ENCODE measurements at places on chromosomes 12 and 14.
A peak's percentile ranks its signal among the peaks of the same experiment; 100 is the strongest.

DNA sequence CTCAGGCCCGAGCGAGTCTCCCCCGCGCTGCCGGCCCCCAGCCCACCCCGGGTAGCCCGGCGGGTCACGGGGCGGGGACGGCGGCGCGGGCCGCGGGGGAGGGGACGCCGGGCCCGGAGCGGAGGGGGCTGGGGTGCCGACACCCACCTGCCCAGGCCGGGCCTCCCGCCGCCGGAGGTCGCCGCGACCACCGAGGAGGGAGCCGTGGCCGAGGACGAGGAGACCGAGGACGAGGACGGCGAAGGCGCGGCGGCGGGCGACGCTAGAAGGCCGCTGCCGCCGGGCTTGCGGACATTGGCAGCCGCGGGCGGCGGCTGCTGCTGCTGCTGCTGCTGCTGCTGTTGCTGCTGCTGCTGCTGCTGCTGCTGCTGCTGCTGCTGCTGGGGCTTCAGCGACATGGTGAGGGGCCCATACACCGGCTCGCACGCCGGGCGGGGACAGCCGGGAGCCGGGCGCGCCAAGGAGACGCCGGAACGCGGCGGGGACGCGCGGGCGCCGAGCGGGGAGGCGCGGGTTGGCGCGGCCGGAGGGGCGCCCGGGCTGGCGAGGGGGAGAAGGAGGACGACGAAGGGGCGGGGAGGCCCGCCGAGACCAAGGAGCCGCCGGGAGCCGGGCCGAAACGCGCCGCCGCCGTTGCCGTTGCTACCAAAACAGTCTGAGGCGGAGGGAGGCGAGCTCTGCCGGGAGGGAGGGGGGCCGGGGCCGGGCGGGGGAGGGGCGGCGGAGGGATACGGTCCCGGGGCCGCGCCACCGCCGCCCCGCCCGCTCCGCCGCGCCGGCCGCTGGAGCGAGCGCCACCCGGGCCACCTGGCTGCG lies at the start of gene ATXN2:
Gene ATXN2, minus strand, starts transcription at position 679 of the 816 bp plus-strand sequence. Its CDS starts 281 bp downstream, at position 398.
- peak; percentile 77 for DNase-seq

GRCh38 chr14:103319422-103319821 lies 14.6 kb upstream of the EIF5 start:
- DNase-seq: no peak

DNA sequence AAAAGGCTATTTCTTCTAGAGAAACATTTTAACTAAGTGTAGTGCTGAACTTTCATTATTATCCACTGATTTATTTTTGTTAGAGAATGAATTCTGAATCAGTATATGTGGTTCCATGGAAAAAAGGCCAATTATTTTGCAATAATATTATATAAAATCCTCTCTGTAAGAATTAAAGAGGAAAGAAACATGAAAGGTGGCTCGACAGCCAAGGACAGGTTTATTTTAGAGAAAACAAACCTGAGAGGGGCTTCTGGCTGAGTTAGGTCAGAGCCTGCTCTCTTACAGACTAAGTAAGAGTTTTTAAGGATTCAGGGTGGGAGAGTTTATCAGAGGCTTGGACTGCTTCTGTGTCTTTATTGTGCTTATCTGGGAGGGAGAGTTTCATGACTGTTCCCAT lies 46.7 kb upstream of the GUCY2C start:
- DNase-seq: no peak

DNA sequence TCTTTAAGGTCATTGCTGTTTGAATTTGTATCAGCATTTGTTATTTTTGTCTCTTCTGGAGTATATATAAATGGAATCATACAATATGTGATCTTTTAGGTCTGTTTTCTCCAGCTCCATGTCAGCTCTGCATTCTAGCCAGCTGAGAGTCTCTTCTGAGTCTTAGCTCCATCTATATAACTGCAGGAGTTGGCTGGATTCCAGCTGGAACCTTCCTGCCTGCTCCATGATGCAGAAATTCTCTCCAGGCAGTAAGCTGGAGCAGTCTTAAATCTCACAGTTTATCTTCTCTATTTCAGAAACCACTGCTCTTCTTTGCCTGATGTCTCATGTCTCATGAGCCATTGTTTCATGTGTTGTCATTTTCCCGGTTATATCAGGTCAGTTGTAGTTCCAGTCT lies 827.6 kb downstream of the NRXN3 start:
- DNase-seq: peak; percentile 20

DNA sequence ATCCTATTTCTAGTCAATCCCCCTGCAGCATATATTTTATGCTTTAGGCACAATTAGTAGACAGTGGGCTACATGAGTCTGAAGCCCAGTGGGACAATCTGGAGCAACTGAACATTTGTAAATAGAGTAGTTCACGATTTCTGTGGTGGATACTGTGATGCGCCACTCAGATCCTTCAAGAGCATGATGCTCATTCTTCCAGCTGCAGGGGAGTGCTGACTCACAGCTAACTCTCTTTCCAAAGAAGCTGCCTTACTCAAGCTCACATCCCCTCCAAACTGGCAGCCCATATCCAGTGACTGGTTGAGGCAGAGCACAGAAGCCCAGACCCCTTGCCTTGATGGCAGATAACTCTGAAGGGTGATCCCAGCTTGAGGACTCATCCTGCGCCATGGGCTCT lies 224.2 kb upstream of the EEA1 start:
- DNase-seq: no peak

GRCh38 chr12:645563-646071 lies 17.6 kb downstream of the NINJ2 start:
- DNase-seq: peak; percentile 82

DNA sequence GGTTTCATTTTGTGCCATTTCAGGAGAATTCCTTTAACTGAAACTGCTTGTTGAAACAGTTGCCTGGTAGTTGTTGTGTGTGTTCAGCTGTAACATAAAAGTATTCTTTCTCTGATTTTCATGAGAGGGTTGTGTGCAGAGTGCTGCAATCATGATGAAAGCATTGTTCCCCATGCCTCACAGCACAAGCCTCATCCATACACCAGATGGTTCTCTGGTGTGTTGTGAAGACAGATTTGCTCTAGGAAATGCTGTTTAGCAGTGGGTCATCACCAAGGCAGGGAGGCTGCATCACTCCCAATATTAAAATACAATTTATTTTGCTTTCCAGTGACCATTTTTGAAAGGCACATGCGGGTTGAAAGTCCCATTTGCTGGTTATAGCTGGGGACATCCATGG lies 404.4 kb downstream of the AACS start:
- no peak for DNase-seq

- DNase-seq: no peak
Observed at GRCh38 chr14:103391048-103391447, 5.8 kb downstream of the MARK3 start.

- DNase-seq: no peak
Observed at GRCh38 chr14:32203928-32204357, 874 bp upstream of the RNU6-8 start.

GRCh38 chr12:15372352-15372751 lies 50.0 kb downstream of the PTPRO start:
- no peak for DNase-seq

DNA sequence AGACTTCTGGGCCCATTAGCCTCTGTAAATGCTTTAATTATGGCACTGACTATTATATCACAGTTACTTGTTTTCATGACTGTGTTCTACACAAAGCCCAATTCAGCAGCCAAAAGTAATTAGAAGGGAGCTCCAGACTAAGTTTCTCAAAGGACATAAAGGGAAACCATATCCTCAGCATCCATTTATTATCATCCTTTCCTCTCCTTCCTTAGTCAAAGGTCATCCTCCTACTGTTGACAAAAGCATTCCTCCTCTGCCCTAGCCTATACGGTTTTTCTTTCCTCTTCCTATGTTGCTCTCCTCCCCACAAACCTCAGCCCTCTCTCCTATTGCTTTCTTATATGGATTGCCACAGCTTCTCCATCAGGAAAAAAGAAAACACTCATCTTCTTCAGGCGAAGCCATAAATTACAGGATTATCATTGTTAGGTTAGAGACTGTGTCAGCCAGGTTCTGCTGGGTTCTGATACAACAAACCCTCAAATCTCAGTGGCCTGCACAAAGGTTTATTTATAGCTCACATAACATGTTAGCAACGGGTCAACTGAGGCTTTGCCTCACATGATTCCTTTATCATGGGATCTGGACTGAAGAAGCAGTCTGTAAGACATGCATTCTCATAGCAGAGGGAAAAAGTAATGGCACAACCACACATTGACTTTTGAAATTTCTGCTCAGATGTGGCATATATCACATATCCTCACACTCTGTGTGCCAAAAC lies 207.2 kb downstream of the SLC5A8 start:
- no peak for DNase-seq

GRCh38 chr14:22448905-22449599 lies 140.0 kb downstream of the DAD1 start:
- no peak for DNase-seq

GRCh38 chr14:64506721-64507120 lies 2.2 kb downstream of the ZBTB1 start:
- no peak for DNase-seq

DNA sequence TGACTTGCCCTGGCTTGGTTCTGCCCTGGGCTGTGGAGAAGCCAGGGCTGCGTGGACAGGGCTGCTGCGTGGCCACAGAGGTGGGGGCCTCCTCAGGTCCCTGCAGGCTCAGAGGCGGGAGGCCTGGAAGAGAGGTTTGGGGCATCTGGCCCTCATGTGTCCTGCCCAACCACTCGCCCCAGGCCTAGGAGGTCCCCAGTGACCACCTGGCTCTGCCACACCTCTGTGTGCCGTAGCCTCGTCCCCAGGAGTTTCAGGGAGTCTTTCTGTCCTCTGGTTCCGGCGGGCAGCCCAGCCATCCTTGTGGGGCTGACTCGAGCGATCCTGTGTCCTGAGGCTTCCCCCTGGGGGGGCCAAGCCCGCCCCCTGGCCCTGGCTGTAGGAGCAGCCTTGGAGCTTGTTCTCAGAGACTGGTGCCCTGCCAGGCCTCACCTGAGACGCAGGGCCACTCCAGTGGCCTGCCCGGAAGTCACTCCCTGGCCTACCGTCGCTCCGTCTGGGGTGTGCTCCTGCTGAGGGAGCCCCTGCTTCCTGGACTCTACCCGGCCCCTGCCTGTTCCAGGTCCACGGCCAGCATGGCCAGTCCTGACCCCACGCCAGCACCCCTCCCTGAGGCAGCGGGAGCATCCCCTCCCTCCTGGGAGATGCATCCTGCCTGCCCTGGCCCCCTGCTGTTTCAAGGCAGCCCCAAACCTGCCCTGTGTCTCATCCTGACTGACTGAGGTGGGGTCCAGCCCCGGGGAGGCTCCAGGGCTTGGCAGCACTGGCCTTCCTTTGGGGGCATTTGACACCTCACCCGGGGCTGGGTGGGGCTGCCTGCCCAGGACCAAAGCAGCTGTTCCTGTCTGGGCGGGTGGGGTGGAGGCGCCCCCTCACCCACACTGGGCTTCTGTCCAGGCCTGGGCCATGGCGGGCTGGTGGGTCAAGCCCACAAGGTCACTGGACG lies 13.9 kb downstream of the ASPG start:
- DNase-seq: no peak
